ENCODE measurements at places on chromosomes 16 and 17.
A peak's percentile ranks its signal among the peaks of the same experiment; 100 is the strongest.

DNA sequence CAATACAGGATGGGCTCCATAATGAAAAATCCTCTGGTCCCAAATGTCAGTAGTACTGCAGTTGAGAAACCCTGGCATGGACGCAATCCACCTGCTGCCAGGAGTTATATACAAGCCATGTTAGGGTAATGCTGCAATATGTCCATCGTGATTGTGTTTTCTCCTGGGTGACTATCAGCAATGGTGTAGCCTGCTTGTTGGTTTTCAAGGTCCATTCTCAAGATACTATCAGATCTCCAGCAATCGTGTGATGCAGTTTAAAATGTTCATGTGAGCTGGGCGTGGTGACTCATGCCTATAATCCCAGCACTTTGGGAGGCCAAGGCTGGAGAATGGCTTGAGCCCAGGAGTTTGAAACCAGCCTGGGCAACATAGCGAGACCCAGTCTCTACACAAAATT is 24.0 kb downstream of the ABCC1 start:
- no peak for DNase-seq

DNA sequence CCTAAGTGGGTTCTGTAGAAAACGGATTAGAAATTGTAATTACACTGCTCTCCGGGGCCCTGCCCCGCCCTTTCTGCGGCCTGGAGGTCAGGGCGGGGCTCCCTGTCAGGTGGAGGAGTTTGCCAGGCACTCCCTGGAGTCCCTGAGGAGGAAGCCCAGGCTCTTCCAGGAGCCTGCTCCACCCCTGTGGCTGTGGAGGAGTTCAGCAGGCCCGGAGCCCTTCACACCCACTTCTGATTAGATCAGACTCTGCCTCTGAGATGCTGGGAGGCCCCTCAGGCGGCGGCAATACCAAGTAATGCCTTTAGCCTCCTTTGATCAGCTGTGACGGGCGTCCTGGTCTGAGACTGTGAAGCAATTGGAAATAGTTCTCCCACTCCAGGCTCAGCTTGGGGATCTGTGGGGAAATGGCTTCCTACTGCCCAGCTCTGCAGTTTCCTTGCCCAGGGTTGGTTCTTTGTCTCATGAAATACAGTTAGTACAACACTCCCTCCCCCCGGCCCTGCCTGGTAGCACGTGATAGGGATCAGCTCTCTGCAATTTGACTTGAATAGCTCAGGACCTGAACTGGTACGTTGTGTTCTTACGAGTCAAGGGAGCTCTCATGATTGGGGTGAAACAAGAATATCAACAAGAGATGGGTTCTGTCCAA is 22.3 kb downstream of the BAIAP2 start:
- DNase-seq, result peak; percentile 52

GRCh38 chr17:81052199-81052997 is 17.4 kb downstream of the BAIAP2 start:
- DNase-seq, result peak; percentile 80

- no peak for DNase-seq
Observed at GRCh38 chr16:70429888-70430666, 8.8 kb downstream of the ST3GAL2 start.

DNA sequence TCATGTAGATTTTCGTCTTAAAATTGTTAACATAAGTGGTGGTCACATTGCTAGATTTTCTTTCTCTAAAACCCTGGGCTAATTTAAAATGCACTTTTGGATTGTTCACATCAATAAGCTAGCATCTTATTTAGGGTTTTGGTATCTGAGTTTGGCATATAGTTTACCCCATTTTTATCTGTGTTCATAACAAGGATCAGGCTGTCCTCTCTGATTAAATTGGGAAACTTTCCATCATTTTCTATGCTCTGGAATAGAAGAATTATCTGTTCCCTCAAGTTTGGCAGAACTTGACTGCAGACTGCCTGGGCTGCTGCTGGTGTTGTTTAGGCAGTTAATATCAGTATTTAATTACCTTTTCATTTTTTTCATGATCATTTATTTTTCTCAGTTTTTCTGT is 1.8 kb downstream of the SPECC1 start:
- no peak for DNase-seq

GRCh38 chr16:24645739-24646645 is 83.5 kb upstream of the TNRC6A start:
- peak; percentile 98 for DNase-seq

- no peak for DNase-seq
Observed at GRCh38 chr17:32865141-32865540, 11.8 kb downstream of the MYO1D start.

DNA sequence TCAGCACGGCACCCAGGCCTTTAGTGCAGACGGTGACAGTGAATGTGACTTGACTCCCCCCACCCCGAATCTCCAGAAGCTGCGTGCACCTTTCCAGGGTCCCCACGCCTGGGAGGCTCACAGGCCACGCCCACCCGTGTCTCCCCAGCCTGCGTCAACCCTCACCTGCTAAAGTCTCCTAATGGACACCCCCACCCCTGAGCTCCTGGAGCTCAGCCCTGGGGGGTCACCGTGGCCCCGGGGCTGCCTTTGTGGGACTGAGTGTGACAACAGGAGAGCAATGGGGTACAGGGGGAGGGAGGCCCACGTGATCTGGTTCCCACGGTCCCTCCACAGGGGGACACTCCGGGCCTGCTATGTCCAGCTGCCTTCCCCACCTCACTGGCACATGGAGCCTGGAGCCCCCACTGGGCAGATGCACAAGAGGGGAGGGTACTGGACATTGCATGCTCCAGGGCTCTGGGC is 7.4 kb upstream of the FASN start:
- no peak for DNase-seq

- no peak for DNase-seq
Observed at GRCh38 chr16:30444231-30445148, 1.2 kb downstream of the SEPHS2 start.

- DNase-seq, result no peak
Observed at GRCh38 chr16:79468121-79468552, 132.4 kb downstream of the MAF start.

GRCh38 chr17:56262803-56263202 is 109.5 kb downstream of the ANKFN1 start:
- no peak for DNase-seq

- DNase-seq, result no peak
Observed at GRCh38 chr16:17747081-17747756, 276.5 kb upstream of the XYLT1 start.

- no peak for DNase-seq
Observed at GRCh38 chr16:71498031-71498430, 8.9 kb upstream of the ZNF19 start.

DNA sequence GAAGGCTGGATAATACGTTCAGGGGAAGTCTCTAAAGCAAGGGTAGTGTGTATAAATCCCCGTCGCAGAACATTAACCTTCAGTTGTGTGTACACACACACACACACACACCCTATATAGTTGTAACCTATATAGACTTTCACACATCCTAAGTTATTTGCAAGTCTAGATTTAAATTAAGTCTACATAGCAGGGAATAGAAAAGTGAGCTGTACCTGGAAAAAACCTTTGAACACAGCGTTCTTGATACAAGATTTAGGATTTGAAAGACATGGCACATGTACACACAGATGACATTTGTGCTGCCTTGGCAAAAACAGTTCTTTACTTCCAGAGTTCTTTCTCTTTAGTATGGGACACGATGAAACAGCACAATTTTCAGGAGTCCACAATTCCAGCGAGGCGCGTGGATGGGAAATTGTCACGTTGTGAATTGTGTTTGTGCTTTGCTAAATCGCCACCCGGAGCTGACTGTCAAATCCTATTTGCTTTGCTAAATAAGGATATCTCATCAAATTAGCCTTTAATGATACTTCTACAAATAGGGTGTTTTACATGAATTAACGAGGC is 233.9 kb downstream of the MRTFB start:
- DNase-seq, result no peak

DNA sequence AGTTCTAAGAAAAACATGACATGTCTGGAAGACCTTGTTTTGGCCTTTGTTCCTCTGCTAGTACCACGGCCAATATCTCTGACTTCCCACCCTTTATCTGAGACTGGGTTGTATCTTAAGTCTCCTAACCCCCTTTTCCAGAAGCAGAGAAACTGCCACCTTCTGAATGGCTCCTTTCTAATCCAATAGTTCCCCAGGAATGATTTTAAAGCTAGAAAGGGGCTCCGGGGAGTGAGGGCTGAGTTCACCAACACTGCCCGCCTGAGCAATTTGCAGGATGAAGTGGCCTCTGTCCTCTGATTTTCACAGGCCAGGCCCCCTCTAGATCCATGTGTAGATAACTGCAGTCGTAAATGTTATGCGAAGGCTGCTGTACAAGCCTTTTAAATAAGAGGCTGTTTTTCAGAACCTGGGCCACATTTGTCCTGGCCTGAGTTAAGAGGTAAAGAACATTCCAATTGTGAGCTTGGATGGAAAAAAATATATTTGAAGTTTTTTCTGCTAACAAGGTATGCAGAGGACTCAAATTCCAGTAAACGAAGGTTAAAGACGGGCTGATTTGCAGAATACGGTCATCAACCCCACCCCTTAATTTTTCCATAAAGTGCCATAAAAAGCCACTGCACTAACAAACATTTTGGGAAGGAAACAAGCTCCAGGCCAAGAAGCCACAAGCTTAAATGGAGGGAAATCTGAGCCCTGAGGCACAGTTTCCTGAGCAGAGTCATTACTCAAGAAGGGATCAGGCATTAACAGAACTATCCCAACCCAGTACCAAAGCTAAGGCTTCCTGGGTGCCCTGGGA is 117.0 kb upstream of the MAF start:
- DNase-seq, result no peak

- no peak for DNase-seq
Observed at GRCh38 chr16:53872248-53873221, 168.6 kb downstream of the FTO start.

DNA sequence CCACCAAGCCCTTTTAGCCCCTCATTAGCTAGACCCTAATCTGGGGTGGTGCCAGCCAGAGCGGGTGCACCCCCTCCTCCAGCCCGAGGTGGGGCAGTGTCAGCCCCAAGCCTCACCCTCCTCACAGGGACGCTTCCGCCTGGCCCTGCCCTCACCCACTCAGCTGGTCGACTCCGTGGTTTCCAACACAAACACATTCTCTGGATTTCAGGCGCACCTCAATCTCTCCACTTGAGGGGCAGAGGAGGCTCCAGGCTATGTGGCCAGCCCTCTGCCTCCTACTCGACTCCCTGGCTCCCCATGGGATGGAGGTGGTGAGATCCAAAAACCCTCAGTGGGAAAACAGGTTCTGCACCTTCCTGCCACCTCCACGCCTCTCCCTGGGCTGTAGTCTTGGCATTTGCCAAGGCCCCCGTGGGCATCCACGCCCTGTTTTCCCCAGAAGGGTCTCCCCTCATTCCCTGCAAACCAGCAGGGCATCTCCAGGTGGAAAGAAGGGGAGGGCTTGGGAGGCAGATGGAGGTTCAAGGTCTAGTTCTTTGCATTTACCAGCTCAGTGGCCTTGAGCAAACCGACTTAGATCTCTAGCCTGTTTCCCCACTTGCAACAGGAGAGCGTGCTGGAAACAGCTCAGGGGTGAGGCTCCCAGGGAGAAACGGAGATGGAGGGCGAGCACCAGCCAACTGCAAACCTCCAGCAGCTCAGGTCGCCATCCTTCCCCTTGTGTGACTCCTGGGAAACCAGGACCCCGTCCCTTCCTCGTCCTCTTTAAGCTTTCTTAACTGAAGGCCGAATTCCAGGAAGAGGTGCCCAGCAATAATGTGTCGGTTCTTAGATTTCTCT is 1.7 kb downstream of the EMP2 start:
- DNase-seq, result no peak

GRCh38 chr16:28495098-28495793 is 803 bp downstream of the APOBR start:
- no peak for DNase-seq

- no peak for DNase-seq
Observed at GRCh38 chr16:24935336-24935735, 79.8 kb downstream of the ARHGAP17 start.

DNA sequence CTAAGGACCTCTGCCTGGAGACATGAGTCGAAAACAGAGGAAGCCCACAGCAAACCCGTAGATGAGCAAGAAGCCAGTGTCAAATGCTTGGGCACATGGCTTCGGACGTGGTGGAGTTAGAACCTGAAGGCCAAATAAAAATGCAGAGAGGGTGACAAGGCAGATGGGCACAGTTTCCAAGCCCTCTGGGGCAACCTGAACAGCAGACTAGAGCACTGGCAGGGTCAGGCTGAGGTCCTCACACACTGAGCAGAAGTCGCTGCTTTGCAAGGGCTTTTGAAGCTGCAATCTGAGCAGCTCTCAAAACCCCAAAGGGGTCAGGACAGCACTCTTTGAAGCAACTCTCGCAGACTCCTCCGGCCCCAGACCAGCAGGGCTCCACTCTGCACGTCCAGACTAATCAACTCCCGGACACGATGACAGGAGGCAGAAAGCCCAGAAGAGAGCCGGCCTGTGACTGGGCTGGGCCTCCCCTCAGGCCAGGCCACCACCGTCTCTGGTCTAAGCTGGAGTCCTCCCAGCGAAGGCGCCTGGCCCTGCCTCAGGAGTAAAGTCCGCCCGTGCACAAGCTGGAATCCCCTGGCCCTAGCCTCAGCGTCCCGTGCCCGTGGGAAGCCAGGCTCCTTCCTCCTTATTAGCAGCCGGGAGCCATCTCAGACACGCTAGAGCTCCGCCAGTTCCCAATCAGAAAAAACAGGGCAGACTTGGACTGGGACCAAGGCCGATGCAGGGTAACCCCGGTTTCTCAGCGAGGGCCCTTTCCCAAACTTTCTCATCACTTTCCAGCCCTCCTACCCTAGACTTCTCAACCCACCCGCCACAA is 924 bp downstream of the SMARCD2 start:
- DNase-seq, result peak; percentile 39

- DNase-seq, result no peak
Observed at GRCh38 chr17:48681609-48682008, 40.7 kb downstream of the PRAC1 start.

DNA sequence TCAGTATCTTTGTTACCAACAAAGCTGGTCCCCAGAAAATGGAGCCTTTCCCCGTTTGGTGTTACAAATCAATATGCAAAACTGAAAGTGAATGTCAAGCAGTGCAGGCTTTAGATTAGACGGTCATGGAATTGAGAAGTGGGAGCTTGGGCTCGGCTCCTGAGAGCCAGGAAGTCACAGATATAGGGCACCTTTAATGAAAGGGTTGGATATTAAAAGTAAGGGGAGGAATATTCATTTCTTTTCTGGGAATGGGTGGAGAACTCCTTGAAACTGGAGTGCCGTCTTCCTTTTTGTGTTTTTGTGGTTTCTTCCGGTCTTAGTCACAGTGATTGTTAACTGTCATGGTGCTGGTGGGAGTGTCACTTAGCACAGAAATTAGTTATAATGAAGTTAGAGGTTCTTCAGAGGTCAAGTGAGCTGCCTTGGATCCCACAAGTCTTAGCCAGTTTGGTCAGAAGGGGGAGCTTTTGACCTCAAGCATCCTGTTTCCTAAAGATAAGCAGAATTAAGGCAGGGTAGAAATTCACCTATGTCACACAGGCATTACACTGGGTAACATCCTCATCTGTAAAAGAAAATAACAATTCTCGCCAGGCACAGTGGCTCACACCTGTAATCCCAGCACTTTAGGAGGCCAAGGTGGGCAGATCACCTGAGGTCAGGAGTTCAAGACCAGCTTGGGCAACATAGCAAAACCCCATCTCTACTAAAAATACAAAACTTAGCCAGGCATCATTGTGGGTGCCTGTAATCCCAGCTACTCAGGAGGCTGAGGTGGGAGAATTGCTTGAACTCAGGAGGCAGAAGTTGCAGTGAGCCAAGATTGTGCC is 9.6 kb upstream of the EIF1 start:
- no peak for DNase-seq

- no peak for DNase-seq
Observed at GRCh38 chr17:62986549-62986948, 20.5 kb downstream of the TANC2 start.

- no peak for DNase-seq
Observed at GRCh38 chr16:56776562-56776961, 46.6 kb downstream of the NUP93 start.

All from dermis microvascular lymphatic vessel endothelial cell (primary cell).